ENCODE measurements at places on chromosomes 6 and 20.
A peak's percentile ranks its signal among the peaks of the same experiment; 100 is the strongest.

GRCh38 chr6:37696841-37697662 lies 631 bp downstream of the MDGA1 start:
- DNase-seq, result peak; percentile 67

GRCh38 chr20:41716436-41716835 lies 98.3 kb upstream of the CHD6 start:
- no peak for DNase-seq

DNA sequence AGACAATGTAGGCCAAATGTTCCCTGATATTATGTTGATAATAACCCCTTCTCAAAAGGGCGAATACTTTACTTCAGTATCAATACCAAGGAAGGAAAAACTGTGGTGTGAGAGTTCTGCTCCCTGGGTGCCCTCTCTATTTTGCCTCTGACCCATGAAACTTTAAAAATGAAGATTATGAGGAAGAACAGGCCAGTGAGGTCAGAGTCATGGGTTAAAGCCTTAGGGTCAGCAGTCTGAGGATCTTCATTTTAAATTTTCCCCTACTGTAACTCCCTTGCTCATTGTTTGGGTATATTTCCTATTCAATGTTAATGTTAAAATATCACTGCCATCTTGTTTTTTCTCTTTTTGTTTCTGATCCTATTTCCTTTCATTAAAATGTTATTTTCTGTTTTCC lies 47.9 kb downstream of the PRKN start:
- no peak for DNase-seq

DNA sequence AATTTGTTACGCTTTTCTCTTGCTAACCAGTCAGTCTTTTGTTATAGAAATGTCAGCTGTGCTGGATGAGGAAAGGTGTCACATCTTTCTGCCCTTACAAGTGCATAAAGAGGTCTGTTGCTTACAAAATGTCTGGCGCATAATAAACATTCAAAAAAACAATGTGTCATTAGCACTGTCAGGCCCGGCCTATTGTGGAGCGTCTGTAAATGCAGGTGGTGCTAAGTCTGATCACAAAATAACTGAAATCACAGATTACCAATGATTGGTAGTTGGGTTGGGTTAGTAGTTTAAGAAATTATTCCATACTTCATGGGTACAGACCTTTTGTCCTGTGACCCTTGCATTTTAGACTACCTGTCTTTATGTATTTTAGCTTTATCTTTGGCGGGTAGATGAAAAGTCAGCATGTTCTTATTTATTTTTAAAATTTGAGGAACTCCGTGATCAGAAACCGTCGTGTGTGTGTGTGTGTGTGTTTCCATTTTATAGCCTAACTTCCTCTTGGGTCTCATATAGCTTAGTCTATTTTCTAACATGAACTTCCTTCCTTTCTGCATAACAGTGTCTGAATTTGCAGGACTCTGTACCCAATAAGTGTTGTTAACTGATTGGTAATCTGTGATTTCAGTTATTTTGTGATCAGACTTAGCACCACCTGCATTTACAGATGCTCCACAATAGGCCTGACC lies 88.1 kb upstream of the IFNGR1 start:
- no peak for DNase-seq

DNA sequence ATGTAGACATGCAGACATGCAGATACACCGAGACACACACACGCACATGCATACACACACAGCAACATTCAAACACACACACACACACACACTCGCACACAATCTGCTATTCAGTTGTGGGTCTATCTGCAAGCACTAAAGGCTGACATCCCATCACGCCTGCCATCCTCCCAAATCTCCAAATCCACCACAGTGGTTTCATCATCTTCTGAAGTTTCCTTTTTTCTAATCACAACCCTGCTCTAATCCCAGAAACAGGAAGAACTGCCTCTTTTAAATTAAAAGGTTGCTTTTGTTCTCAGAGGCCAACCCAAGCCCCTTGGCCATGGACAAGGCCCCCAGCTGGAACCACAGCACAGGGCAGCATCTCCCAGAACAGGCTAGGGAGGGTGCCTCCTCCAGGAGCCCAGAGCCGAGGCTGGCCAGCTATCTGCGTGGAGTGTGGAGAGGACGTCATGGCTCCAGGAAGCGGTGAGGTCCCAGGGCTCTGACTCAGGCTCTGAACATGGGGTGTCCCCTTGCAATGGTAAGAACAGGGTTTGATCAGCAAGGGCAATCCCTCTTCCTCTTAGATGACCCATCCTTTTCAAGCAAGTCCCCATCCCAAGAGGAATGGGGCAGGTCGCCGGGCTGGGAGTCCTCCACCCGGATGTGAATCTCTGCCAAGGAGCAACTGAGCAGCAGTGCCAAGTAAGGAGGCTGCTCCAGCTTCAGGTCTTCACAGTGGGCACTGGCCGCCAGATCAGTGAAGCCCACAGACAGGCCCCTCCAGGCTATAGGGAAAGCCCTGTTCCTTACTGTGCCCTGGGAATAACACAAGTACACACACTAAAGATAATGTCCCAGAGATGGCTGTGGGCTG lies 14.7 kb downstream of the FOXF2 start:
- DNase-seq, result no peak

DNA sequence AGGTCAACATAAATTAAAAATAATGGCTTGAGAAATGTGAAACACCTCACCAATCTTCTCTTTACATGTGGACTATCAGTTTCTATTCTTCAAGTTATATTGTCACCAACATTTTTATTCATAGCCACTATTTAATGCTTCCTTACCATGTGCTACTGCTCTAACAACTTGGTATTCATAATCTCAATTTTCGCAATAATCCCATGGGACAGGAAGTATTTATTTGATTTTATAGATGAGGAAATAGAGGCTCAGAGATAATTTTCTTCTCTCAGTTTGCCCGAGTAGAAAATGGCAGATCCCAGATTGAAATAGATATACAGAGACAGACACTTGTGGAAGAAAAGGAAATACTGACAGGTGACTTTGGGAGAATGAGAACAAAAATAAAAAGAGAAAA lies 66.6 kb downstream of the FAM83B start:
- DNase-seq, result no peak

GRCh38 chr6:27176523-27177484 lies 70.7 kb upstream of the PRSS16 start:
- peak; percentile 52 for DNase-seq

- no peak for DNase-seq
Measured at GRCh38 chr6:38836585-38836984, 121.5 kb downstream of the DNAH8 start.

DNA sequence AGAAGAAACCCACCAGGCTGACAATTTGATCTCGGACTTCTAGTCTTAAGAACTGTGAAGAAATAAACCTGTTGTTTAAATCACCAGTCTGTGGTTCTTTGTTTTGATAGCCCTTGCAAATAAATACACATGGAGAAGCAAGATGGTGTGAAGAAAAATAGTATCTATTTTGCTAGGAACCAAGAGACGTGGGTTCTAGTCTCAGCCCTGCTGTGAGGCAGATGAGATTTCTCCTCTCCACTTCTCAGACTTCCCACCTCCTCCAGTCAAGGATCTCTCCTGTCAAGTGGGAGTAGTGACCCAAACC lies 294.9 kb upstream of the JARID2 start:
- no peak for DNase-seq

GRCh38 chr6:36615018-36615761 lies 21.0 kb downstream of the SRSF3 start:
- DNase-seq, result peak; percentile 73

DNA sequence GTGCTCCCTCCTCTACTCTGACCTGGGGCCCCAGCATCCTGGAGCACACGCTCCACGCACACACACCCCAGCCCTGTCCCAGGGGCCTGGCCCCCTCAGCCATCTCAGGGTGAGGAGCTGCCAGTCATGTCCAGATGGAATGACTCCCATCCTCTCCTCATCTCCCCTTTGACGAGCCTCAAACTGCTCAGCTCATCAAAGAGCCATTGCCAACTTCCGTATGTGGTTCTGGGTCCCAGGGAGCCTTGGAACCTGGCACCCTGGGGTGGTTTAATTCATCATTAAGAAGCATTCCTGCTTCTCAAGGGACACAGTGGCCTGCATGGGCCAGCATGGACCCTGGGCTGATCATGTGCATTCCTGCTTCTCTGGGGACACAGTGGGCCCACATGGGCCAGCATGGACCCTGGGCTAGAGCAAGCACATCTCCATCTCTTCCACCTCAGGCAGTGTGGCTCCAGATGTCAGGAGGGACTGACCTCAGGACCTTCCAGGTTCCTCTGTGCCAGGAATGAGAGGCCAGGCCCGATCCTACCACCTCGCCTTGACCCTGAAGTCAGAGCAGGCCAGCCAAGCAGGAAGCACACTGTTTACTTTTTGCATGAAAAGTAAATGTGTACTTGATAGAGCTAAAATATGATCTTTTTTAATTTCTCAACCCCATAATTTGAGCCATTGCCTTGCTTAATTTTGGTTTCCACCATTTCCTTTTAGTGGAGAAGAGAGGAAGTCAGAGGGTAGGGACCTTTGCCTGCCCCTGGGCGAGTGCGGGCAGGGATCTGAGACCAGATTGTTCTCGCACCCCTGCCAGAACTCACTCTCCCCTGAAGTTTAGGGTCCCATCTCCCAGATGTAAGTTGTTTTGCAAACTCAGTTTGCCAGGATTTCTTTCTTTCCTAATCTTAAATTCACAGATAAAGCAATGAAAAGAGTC lies 26.1 kb downstream of the SPATA2 start:
- DNase-seq, result no peak

- DNase-seq, result no peak
Measured at GRCh38 chr6:25958700-25959162, 3.9 kb upstream of the TRIM38 start.

- DNase-seq, result no peak
Measured at GRCh38 chr6:36169023-36170007, 27.2 kb upstream of the BRPF3 start.

GRCh38 chr20:2179233-2179580 lies 77.6 kb downstream of the STK35 start:
- DNase-seq, result no peak

GRCh38 chr20:23167431-23167830 lies 81.3 kb upstream of the CD93 start:
- no peak for DNase-seq

GRCh38 chr6:75117701-75118100 lies 88.2 kb downstream of the COL12A1 start:
- DNase-seq, result no peak

All from astrocyte of the hippocampus (primary cell).